Mammary epithelial cell (primary cell): ENCODE measurements at places on chromosomes 7 and 10.

- peak; percentile 53 for DNase-seq
These were observed 23.9 kb downstream of the KLF6 start for GRCh38 chr10:3761021-3761686.

- DNase-seq: no peak
These were observed 1579.4 kb upstream of the LRRTM3 start for GRCh38 chr10:65346466-65346865.

DNA sequence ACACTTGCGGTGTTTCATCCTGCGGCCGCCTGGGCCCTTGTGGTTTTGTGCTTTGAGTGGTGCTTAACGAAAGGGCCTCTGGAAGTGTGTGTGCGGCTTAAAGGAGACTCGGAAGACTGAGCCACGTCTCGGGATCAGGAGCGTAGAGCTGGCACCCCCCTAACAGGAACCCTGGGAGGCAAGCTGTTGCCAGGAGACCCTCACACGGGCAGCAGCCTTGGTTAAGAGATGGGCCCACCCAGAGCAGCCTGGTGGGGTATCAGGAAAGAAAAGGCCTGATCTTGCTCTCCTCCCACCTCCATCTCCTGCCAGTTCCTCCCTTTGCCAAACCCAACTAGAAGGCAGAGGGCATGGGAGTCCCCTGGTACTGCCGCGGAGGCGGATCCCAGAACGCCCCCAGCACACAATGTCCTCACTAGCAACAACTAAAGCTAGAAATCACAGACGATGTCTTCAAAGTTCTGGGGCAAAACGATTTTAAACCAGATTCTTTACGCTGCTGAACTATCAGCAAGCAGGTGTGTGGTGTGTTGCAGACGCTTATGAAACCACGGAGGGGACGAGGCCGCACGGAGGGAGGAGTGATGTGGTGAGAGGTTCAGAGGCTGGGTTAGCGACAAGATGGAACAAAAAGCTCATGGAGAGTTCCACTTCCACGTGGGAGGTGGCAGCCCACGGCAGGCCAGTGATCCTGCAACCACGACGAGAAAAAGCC, 67.0 kb upstream of the INPP5A start:
- no peak for DNase-seq

- no peak for DNase-seq
These were observed 12.7 kb upstream of the PIP4K2A start for GRCh38 chr10:22727112-22727511.

DNA sequence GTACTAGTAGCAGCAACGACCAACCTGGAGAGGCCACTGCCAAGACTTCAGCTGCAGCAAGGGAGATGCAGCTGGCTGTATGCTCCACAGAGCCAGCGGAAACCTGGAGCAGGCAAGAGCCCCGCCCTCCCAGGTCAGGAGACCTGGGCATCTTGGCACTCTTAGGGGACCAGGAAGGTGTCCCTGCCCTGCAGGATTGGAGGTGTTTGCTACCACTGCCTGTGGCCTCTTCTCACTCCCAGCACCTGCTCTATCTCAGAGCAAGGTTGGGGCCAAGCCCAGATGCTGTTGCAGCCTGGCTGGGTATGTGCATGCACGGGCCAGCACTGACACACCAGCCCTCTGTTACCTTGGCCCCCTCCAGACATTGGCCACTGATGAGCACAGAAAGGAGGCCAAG, 1512.8 kb downstream of the REEP3 start:
- no peak for DNase-seq

- peak; percentile 89 for DNase-seq
These were observed 46.3 kb downstream of the EGFR start for GRCh38 chr7:55065079-55065478.

DNA sequence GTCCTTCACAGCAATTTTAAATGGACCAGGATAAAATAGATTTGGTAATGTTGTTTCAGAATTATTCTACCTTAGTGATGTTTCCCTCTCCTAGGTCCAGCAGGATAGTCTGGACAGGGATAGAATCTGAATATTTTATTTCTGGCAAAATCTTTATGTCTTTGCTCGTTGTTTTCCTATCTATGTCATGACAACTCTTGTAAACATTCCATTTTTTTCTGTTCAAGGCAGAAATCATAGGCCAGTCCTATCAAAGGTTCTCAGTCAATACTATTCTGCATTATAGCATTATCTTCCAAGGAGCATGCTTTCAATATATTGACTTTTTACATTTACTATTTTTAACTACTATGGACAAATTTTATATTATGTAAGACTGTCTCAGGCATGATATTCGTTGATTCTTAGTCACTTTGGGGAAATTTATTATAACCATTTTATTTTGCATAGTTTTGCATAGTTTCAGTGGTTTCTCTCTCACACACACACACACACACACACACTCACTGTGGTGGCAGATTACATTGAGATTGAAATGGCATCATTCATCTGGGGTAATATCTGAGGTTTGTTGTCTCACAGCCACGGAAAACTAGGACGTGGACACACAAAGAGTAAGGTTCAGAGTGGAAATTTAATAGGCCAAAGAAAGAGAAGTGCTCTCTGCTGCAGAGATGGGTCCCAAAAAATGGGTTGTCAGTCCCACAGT, 17.2 kb downstream of the TAS2R60 start:
- DNase-seq: no peak

- DNase-seq: no peak
These were observed 18.6 kb upstream of the MTPN start for GRCh38 chr7:135995748-135996147.

GRCh38 chr7:90675982-90676381, 79.9 kb downstream of the CDK14 start:
- DNase-seq: no peak

DNA sequence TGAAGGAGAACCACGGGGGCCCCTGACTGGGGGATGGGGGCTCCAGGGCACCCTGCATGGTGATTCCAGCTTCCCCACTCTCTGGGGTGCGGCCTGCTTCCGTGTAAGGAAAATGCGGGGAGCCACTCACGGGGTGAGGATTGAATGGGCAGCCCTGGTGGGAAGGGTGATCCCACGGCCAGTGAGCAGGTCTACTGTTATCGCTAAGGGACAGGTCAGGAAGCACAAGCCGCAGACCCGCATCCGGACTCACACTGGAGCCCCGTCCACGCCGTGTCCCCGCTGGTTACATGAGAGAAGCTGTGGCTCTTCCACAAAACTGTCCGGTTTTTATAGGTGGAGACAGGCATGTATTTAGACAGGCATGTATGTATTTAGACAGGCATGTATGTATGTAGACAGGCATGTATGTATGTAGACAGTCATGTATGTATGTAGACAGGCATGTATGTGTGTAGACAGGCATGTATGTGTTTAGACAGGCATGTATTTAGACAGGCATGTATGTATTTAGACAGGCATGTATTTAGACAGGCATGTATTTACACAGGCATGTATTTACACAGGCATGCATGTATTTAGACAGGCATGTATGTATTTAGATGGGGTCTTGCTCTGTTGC, 5.7 kb downstream of the PSMG3 start:
- no peak for DNase-seq

GRCh38 chr10:63683223-63683622, 162.0 kb downstream of the REEP3 start:
- no peak for DNase-seq

DNA sequence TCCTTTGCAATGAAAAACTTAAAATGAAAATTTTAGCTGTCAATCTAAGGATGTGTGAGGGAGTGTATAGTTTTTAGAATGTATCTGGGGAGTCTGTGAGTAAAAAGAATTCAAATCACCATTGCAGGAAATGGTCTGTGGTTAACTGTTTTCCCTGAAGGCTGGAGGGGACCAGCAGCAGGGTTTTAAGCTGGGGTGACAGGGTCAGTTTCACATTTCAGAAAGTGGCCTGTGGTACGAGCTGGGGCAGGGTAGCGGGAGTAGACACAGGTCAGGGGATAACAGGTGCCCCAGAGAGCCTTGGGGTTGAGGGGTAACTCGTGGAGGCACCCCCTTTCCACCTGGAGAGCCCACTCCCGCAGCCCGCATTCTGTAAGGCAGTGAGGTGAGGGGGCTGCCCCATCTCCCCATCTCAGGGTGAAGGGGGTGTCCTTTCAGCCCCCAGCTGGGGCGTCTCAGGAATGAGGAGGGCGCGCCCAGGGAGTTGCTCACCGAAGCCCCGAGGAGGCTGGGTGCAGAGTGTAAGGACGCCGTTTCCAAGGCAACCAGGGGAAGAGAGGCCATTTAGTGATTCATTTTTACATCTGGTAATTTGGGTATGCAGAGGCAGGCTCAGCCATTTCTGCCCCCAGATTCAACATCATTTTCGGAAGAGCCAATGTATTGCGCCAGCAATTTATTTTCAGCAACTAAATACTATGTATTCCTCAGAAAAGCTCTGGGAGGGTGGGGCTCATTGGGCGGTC, 168.9 kb downstream of the SLIT1 start:
- DNase-seq: no peak

DNA sequence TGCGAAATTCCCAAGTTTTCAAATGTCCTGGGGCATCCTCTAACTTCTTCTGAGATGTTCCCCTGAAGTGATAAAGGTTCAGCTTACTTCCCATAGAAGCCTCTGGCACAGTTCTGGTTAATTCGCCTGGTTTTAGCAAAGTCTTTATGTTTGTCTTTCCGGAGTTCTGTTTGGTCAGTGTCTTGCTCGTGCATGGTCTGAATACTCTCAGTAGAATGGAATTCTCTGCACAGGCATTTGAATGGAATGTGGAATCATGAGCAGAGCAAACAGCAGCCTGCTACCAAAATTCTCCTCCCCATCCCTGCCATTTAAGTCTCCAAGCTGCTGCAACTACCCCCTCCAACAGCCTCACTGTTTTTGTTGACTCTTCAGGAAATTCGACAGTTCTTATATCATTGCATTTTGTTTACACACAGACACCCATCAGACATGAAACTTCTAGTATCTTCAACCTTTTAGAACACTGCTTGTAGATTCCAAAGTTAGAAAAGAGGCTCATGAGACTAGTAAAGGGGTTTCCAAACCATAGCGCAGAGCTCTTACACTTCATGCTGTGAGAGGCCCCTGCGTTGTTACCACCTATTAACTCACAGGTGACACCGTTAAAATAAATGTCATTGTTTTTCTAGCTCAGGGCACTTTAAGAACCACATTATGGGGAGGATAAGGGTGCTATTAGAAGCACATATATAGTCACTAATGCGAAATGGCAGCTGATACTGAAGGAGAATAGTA, 129.7 kb downstream of the PLCE1 start:
- DNase-seq: peak; percentile 57

DNA sequence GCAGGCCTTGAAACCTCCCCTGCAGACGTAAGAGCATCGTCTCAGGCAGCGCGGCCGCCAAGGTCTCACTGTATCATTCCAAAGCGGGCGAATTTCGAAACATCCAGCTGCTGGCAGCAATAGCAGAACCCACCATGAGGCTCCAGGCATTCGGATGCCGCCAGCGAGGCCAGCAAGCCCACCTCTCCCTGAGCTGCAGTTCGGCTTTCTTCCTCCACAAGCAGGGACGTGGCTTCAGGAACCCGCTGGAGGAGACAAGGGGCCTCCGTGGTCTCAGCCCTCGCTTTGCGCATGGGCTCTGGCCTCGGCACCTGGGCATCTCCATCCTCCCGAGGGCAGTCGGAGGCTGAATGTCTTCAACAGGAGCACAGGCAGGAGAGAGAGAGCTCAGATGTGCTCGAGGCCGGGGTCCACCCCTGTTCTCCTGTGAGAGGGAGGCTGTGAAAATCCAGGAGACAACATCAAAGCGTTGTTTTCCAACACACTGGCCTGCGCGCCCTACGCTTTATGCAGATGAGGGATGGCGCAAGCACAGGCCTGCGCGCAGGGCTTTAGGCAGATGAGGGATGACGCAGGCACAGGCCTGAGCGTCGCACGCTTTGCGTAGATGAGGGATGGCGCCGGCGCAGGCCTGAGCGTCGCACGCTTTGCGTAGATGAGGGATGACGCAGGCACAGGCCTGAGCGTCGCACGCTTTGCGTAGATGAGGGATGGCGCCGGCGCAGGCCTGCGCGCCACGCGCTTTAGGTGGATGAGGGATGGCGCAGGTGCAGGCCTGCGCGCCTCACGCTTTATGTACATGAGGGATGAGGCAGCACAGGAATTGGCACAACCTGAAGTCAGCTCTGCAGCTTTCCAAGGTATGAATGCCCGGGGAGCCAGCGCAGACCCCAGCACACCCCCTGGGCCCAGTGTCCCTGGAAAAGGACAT, 103.2 kb downstream of the WDR37 start:
- DNase-seq: no peak

- DNase-seq: peak; percentile 37
These were observed 195.5 kb upstream of the HPS1 start for GRCh38 chr10:98642281-98642680.

DNA sequence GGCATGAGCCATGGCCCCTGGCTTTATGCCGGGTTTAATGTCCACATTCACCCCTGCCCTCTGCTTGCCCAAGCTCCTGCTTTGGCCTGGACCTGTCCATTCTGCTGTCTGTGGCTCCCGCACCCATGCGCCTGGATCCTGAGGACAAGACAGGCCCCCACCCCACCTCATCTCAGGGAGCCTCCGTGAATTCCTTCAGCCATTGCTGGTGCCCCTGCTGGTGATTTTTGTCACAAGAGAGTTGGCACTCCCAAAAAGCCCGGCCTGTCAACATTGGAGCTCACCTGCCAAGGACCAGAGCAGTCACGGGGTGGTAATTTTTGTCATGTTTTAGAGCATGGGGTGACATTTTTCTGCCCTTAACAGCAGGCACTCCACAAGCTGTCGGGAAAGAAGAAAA, 127.5 kb upstream of the PLXNA4 start:
- no peak for DNase-seq

DNA sequence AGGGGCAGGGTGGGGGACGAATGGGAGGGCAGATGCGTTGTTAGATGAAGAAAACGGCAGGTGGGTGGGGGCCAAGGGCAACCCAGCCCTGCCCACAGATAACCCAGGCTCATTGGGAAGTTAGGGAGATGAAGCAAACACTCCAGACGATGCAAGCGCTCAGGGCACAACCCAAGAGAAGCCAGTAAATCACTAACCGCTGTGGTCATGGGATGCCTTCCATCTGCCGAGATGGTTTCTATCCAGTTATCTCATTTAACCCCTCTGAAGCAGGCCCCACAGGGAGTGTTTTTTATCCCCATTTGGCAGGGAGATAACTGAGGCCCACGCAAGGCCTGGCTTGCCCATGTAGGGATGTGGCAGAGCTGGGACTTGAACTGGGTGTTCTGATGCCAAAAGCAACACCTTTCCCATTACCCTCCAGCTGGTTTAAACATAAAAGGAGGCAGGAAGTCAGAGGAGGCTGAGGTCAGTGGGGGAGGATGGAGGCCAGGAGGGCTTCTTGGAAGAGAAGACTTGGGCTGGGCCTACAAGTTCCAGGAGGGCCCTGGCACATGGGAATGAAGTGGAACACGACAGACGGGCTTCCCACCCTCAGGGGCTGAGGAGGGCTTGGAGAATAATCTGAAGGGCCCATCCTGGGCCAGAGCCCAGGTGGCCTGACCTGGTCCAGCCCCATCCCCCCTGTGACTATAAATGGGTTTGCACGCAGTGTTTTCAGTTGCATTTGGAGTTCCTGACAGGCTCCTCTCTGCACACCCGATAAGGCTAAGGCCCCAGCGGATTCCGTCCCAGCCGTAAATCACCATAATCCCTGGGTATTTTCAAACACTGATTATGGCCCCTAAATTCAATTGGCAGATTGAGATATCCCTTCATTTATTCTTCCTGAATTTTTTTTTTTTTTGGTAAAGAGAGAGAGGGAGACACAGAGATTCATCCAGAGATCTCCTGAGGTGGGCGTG, 80.9 kb downstream of the NEURL1 start:
- DNase-seq: no peak

- peak; percentile 82 for DNase-seq
These were observed at the start of gene EPHA1 for GRCh38 chr7:143408686-143409561. Gene EPHA1 (minus strand): TSS chr7:143408856. CDS start chr7:143408805, 51 bp downstream.

- DNase-seq: no peak
These were observed 140.0 kb upstream of the TCERG1L start for GRCh38 chr10:131451407-131452015.
